Heart right ventricle (tissue), 16 donors: ENCODE measurements at places on chromosomes 12 and 14. TPM values are rescaled to one million over a fixed set of nuclear protein-coding genes. Genes with fewer than 3 reads are reported as not detected.

GRCh38 chr12:75744607-75745256 is 233.3 kb upstream of the KRR1 start:
- no peak for DNase-seq

The PLEKHG7 gene
- total RNA-seq, result not detected

GRCh38 chr12:104218935-104219334 is 3.4 kb downstream of the TXNRD1 start:
- DNase-seq, result no peak

DNA sequence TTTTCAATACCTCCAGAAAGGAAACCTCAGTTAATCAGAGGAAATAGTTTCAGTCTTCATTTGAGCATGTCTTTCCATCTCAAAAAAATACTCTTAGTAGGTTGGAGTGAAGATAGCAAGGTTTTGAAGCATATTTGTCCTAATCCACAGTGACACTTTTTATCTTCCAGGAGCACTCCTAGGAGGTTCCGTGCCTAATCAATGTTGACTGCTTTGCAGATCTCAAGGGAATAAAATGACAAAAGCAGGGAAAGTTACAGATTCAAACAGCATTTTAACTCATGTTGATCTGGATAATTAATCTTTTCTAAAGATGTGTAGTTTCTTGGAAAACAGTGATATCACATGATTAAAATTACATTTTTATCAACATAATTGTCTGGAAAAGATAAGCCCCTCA is 213.9 kb downstream of the ANO6 start:
- no peak for DNase-seq

The OAS3 gene
- 6.6 TPM for total RNA-seq

The CD163 gene
- 4.5 TPM for total RNA-seq

GRCh38 chr12:46404733-46405132 is 32.2 kb upstream of the SLC38A2 start:
- DNase-seq, result no peak

The LIN7A gene
- 15.3 TPM for total RNA-seq
